ENCODE measurements at places on chromosomes 1 and 21.

GRCh38 chr1:159849626-159850366 lies 12.7 kb downstream of the VSIG8 start:
- no peak for DNase-seq

DNA sequence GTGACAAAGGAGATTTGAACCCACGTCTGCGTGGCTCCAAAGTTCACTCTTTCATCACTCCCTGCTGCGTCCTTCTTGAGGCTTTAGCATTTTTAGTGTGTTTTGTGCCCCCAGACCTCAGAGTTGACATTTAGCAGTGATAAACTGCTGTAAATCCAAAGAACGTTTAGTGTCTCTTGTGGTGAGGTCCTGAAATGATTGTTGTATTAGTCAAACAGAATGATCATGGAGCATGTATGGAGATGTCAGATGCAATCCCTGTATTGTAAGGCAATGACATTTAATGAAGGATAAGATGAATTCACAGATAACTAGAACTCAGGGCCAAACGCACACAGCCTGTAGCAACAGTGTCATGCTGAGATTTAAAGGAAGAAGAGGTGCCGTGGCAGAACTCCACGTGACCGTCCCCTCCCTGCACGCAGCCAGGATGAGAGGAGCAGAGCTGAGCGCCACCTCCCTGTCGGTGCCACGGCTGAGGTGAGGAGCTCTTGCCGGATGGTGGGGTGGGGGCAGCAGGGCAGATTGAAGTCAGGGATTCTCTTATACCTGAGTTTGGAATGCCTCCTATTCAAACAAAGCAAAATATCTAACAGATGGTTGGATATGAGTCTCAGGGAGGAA lies 30.1 kb downstream of the NTPCR start:
- DNase-seq, result no peak

GRCh38 chr1:227073786-227074185 lies 133.7 kb downstream of the COQ8A start:
- DNase-seq, result no peak

GRCh38 chr1:228975238-228975907 lies 240.1 kb downstream of the RHOU start:
- DNase-seq, result no peak

GRCh38 chr1:42266253-42267135 lies 68.5 kb downstream of the FOXJ3 start:
- DNase-seq, result no peak

GRCh38 chr1:25945761-25946160 lies 39.5 kb upstream of the STMN1 start:
- DNase-seq, result no peak

DNA sequence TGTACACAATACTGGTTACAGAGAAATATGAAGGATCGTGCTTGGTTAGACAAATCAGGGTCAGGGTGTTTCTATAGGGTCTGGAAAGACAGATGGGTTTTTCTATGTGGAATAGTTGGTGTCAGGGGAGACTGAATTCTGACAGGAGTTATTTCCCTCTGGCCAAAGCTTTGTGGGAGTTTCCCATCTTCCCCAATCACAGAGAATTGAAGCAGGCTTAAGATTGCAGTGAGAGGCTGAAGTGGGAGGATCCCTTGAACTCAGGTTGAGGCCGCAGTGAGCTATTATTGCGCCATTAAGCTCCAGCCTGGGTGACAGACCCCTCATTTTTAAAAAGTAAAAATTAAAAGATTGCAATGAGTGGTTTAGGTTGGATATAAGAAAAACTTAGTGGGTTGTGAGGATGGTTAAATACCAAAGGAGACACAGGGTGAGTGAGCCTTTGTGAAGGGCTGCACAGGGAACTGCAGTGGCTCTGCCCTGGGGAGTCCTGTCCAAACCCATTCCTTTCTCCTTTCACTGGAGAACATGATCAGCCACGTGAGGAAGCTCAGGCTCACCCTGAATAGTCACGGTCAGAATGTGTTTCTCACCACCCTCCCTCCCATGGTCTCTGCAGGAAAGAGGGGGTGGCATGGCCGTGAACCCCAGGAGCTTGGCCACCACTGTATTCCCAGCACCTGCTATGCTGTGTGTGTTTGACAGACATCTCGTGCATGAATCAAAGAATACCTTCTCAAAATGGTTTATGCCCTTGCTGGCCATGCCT lies 101.2 kb downstream of the INTS7 start:
- DNase-seq, result no peak
